ENCODE measurements at places on chromosomes 3 and 15. TPM values are rescaled to one million over a fixed set of nuclear protein-coding genes. Genes with fewer than 3 reads are reported as not detected.

SLC28A2 gene
- not detected for total RNA-seq

RLBP1 gene
- not detected for total RNA-seq

DNA sequence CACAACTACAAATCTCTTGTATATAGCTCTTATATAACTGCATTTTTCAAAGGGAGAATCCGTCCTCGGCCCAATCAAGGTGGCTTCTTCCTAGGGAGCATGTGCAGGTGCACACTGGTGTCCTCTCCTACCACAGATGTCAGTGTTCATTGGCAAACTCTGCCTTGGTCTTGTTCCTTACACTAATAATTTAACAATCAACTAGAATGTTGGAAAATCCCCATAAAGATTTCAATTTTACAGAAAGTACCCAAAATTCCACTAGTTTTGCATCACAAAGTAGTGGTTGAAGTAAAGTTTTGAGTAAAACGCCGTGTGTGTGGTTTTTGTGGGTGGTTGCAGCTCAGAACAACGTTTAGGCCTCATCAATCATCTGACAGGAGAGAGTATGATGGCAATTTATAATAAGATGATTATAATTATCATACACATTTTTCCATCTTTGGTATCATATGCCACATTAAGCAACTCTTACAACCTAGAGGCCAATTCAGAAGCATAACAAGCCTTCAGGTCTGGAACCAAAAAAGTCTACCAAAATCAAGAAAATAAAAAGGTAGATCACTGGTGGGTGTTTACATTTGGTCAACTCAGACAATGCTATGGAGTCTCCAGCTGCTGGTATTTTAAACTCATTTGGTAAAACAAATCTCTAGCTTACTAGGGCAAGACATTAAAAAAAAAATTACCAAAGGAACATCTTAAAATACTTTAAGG lies 128.9 kb upstream of the BHLHE40 start:
- no peak for DNase-seq

DNA sequence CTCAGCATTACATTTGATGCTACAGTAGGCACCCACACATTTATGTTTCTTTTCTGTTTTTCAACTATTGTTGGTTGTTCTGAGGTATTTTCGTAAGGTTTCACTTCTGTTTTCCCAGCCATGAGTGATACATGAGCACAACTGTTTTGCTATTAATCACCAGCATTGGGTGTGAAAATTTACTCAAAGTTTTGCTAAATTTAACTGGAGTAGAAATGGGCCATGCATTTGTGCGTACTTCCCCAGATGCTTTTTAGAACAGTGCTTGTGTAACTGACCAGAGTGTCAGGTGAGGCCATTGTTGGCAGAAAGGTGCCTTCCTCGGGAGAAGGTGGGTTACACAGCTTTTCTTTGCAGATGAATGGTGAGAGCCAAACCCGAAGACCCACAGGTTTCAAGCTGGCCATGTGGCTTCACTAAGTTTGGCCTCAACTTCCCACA lies 70.4 kb downstream of the ST6GAL1 start:
- no peak for DNase-seq

- DNase-seq, result no peak
Measured at GRCh38 chr3:133933097-133934024, 37.7 kb upstream of the RAB6B start.

DNA sequence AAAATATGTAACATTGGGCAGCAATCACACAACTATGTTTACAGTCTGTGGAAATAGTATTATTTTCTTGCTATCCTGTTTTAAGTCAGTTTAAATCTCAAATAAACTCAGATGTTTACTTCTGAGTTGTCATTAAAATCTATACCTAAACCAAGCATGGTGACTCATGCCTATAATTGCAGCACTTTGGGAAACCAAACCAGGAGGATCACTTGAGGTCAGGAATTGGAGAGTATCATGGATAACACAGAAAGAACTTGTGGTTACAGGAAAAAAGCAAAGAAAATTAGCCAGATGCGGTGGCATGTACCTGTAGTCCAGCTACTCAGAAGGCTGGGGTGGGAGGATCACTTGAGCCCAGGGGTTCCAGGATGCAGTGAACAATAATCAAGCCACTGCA lies 631.6 kb upstream of the EPHA6 start:
- no peak for DNase-seq

DNA sequence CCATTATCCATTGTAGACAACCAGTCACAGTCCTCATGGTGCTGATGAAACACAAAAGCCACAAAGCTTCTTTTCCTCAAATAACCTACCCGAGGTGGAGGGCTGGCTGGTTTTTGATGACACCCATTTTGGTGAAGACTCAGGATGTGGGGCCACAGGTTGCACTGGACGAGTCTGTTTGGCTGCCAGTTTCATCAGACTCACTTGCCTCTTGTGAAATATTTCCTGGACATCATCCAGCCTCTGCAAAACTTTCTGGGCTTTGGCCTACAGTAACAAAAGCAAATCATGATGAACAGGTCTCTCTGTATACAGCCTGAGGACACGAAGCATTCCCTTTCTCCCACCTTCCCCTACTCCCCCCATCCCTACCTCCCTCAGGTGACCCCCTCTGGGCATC lies 42.2 kb downstream of the B3GNT5 start:
- DNase-seq, result no peak

DNA sequence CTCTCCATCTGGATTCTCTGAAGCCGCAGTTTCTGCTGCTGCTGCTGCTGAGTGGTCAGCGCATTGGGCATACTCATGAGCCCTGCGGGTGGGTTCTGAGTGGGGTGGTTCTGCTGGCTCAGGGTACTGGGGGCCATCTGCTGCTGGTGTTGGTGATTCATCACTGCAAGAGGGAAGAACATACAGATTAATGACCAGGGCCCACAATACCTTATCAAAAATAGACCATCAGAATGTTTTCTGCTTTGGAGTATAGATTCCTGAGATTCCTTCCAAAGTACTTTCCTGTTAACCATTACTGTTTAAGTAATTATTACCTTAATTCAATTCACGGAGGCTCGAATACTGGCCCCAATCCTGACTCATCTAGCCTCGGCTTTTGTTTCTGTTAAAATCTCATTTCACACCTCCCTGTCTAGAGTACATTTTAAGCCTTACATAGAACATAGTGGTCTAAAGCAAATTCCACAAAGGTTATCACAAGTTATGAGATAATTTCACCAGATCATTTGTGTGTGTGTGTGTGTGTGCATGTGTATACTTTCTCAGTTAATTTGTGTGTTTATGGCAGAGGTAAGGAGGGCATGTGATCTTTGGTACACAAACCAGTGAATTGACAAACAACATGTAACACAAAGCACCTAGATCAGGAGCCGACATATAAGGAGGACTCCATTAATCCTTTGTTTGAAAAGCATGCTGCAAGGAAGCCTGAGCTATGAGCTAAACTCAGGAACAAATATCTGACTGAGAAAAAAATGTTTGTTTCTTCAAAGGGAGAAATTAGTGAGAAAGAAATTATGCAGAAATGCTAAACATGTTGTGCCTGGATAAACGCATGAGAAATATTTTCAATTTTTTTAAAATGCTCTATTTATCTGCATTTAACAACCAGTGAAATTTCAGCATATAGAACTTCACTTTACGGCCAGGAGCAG lies 68.1 kb downstream of the TM4SF4 start:
- DNase-seq, result peak; percentile 69

DNA sequence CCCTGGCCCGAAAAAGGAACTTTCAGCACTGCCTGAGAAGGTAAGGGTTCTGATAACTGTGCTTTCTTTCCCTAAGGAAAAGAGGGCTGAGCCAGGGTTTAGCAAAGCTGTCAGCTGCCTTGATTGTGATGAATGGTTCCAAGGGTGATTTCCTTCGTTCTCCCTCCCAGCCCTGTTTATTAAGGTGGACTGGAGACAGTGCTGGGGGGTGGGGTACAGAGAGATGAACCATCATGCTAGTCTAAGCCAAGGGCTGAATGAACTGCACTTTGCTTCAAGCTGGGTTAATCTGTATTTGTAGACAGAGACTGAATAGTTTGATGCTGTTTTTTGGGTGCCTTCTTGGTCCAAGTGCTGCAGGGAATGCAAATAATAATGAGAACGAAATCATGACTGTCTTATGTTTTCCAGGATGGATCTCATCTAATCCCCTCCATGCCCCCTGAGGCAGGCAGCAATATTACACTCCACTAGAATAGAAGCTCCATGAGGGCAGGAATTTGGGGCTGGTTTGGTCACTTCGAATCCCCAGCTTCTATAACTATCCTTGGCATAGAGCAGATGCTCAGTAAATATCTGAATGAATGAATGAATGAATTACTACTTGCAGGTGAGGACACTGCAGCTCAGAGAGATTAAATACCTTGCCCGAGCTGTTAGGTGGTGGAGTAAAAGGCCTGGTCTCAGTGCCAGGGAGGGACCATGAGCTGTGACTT lies 10.9 kb downstream of the PXYLP1 start:
- DNase-seq, result no peak

TYRO3 gene
- total RNA-seq, result 2.5 TPM

- peak; percentile 49 for DNase-seq
Measured at GRCh38 chr15:101489599-101490407, at the start of gene PCSK6. Gene PCSK6, minus strand, starts transcription at chr15:101489707. Its CDS starts 37 bp downstream, at chr15:101489670.

DNA sequence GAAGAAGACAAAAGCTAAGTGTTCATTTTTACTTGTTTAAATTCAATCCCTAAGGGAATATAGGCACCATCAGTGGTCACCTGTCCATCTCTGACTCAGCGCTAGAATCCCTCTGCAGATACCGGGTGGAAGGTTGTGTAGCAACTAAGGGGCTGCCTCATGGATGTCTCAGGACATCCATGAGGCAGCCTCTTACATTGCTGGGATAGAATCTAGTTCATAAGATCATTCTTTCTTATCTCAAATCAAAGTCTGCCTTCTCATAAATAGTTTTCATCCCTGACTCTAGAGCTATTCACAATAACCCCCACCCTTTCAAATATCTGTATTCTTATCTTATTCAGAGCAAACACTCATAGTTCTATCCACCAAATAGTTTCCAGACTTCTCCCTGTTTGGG lies 38.1 kb downstream of the HSPBAP1 start:
- no peak for DNase-seq

DNA sequence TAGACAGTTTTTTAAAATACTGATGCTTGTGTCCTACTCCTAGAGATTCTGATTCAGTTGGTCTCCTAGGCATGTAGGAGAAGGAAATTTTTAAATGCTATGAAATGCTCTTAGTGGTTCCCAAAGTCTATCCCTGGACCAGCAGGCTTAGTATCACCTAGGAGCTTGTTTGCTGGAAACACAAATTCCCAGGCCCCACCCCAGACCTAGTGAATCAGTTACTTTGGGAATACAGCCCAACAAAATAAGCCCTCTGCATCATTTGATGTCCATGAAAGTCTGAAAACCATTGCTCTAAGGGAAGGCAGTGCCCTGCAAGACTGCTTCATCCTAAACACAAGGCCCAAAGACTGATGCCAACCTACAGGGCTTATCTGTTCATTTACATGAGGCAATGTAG lies 36.3 kb downstream of the CCNL1 start:
- no peak for DNase-seq

GRCh38 chr3:156558389-156558788 lies 3.5 kb upstream of the SSR3 start:
- no peak for DNase-seq

DNA sequence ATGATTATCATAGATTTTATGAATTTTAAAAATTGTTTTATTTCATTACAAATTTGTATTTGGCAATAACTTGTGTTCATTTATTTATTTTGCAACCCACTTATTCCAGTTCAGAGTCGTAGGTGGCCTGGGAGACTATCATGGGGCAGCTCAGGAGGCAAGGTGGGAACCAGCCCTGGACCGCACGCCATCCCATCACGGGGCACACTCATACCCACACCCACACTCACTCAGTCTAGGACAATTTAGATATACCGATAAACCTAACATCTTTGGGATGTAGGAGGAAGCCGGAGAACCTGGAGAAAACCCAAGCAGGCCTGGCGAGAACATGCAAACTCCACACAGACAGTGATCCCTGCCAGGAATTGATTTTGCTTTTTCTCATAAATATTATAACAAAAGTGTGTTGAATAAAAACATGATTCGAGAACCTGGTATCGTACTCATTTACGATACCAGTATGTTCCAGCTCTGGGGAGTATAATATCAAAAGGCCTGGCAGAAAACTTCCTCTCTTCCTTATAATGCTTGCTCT lies 205.3 kb downstream of the NFKBIZ start:
- DNase-seq, result no peak

DNA sequence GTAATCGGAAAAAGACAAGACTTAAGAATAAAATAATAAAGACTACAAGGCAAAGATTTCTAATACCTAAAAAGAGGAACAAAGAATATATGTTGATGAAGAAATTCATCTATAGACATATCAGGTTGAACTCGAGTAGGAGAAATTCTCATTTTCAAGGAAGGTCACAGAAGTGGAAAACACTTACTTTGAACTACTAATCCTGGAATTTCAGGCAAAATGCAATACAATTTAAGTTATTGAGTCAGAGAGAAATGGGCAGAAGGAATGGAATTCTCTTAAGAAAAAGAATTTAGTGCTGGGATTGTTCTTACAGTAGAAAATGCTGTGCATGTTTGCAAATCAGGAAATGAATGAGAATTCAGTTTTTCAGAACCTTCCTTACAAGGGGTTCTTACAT lies 135.9 kb upstream of the TGFBR2 start:
- DNase-seq, result no peak

MYRIP gene
- total RNA-seq, result 6.6 TPM

DNA sequence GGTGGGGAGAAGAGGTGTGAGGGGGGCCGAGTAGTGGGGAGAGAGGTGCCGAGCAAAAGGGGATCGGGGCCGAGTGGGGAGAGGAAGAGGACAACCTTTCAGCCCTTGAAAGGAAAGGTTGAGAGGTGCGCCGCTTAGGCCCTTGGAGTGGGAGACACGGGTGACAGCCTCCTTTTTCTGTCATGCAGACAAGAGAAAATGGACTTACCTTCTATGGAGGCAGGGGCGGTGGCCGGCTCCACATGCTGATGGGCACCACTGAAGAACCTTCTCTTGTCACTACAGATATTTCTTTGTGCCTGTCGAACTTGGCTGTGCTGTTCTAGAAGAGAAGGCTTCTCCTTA lies 421 bp downstream of the KLHL18 start:
- DNase-seq, result no peak

GRCh38 chr3:55333046-55333445 lies 154.1 kb downstream of the WNT5A start:
- no peak for DNase-seq

GOLGA8N gene
- 14.7 TPM for total RNA-seq

SLC33A1 gene
- 36.8 TPM for total RNA-seq

GRCh38 chr3:129106320-129106719 lies 15.3 kb downstream of the RAB43 start:
- DNase-seq, result peak; percentile 27

DNA sequence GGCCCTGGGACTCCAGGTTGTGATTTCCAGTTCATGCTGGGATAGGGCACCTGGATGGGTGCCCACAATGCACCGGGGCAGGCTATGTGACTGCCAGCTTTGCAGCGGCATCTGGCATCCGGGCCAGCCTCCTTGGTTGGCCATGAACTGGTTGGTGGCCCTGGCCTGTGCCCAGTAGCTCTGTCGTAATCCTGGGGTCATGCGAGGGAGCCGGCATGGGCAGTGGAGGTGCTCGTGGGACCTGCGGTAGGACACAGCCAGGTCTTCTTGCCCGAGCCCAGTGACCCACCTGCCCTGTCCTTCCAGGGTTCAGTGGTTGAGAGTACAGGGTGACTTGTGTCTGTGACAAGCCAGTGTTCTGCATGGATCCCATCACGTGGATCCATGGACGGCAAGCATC lies 237.9 kb downstream of the SNRPN start:
- no peak for DNase-seq
